Activated CD4-positive, alpha-beta T cell treated with anti-CD3 and anti-CD28 coated beads, Interleukin-2, amount 50 U/mL, for 48 hours (primary cell): ENCODE measurements at places on chromosomes 2 and 18.

DNA sequence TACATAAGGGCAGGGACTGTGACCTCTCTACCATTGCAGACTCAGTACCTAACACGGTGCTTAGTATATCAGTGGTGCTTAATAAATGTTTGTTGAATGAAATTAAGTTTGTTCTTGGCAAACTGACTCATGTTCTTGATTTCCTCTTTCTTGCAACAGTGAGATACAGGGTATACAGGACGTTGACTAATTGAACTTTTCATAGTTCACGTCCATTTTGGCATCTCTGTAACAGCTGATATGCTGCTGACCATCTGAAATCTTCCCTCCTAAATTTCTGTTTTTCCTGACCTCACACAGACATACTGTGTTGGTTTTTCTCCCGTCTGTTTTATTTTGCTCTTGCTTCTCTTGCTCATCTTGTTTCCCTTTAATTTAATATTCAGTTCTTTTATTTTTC, 44.2 kb downstream of the LHCGR start:
- DNase-seq: no peak

DNA sequence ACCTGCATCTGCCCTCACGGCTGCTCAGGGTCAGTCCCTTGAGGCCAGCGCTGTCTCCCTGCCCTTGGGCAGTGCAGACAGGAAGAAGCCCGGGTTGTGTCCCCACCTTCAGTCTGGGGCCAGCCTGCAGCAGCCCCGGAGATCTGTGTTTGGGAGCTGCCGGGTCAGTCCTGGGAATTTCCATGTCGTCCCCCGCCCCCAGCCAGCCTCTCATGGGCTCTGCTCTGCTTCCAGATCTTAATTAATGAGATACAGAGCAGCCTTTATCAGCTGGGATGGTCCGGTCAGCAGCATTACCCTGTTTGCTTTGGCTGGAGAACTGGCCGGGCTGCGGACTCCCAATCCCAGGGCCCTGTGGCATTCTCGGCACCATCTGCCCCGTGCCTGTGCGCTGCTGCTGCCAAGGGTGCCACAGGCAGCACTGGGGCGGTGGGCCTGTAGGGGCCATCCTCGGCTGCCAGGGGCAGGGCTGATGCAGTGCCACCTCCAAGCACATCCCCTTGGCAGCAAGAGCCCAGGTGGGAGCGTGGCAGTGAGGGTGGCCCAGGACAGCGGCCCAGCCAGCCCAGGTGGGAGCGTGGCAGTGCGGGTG, 2.4 kb downstream of the BOK start:
- no peak for DNase-seq

- no peak for DNase-seq
Observed at GRCh38 chr2:13876491-13877037, 756.0 kb upstream of the LRATD1 start.

DNA sequence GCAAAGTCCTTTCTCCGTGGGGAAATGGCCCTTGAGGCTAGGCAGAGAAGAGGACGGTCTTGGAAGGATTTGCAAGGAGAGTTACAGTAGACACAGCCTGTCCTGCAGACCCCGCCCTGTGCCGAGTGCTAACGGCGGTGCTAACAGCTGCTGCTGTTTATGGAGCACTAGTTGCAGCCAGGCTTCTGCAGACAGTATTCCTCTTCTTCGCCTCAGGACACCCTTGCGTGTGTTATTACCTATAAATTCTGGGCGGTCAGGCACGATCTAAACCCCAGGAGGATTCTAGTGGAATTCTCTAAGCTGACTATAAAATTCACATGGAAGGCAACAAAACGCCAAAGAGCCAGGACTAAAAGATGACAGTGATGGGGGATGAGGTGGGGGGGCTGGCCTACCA, 139.8 kb downstream of the GLI2 start:
- no peak for DNase-seq

DNA sequence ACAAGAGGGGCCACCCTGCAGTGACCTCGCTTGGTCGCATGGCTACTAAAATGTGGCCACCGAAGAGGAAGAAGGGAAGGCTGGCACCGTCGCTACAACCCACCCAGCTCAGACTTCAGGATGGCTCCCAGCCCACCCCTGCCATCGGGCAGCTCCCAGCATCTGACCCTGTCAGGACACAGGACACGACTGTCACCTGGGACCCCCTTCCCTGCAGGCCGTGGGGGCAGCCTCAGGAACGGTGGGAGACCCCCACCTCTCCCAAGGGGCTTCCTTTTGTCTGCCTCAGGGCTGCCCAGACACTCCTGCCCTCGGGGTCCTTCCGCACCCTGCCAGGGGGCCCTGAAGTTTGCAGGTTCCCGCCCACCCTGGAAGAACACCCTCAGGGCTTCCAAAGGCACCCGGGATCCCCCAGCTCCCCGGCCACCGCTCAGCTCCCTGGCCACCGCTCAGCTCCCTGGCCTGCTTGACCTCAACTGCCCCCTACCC, 7.7 kb downstream of the RTP5 start:
- no peak for DNase-seq

DNA sequence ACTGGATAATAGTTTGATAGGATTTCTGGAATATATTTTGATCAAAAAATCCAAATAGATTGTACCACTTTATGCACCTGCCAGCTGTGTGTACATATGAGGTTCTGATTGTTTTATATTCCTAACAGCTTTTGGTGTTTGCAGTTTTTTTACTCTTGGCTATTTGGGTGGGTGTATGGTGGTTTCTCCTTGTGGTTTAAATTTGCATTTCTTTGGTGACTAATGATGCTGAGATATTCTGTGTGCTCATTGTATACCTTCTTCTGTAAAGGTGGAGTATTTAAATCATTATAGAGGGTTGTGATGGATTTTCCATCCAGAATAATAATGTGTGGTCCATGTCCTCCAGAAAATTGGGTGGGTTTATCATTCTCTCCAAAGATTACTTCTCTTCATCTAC, 372.9 kb downstream of the THSD7B start:
- no peak for DNase-seq

DNA sequence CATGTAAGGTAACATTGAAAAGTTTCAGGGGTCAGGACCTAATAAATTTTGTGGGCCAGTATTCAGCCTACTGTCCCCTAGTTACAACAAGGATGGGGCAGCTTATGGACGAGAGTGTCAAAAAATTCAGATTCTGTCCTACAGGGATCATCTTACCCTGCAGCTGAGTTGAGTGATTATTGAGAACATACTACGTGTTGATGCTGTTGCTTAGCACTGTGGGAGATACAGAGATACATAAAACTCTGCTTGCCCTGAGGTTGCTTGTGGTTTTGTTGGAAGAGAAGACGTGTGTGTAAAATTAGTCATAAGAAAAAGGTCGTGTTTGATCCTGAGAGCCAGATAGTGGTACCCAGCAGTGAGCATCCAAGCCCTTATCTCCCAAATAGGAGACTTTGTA, 253.2 kb downstream of the NEDD4L start:
- DNase-seq: no peak

- DNase-seq: peak; percentile 14
Observed at GRCh38 chr2:216849987-216850386, 9.9 kb downstream of the TNP1 start.

DNA sequence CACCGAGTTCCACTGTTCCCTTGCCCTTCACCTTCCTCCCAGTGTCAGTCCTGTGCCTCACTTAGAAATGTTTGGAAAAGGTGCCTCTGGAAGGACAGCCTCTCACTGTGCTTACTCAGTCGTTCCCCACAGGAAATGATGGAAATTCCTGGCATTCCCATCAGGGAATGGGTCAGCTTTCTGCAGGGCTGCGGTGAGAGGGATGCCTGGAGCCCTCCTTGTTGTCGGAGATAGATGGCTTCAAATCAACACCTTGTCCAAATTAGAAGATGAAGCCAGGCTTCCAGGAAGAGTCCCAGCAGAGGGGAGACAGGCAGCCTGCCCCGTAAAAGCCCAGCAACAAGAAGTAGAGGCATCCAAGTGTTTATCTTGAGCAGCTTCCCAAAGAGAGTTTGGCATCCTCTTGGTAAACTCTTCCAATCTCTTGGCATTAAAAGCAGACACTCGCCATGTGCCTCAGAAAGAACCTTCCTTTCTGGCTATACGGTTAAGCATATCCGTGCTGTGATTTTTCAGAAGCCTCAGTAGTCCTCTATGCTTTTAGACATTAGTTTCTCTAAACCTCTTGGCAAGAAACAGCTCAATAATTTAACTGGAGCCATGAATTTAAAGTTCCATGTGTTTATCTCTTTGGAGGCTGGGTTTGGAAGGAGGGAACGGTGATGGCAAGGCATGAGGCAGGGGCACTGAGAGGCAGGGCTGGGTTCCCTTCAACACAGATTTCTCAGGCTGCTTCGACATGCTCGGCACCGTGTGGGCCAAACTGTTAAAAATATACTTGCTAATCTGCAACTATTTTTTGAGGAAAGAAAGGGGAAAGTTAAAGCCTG, 25.1 kb downstream of the COLEC12 start:
- DNase-seq: no peak

- no peak for DNase-seq
Observed at GRCh38 chr2:111905990-111906735, 7.8 kb downstream of the MERTK start.
